ENCODE measurements at places on chromosomes 6 and 20. TPM values are rescaled to one million over a fixed set of nuclear protein-coding genes. Genes with fewer than 3 reads are reported as not detected.

- ATAC-seq: no peak
Measured at GRCh38 chr6:148927586-148927985, 180.8 kb downstream of the UST start.

DNA sequence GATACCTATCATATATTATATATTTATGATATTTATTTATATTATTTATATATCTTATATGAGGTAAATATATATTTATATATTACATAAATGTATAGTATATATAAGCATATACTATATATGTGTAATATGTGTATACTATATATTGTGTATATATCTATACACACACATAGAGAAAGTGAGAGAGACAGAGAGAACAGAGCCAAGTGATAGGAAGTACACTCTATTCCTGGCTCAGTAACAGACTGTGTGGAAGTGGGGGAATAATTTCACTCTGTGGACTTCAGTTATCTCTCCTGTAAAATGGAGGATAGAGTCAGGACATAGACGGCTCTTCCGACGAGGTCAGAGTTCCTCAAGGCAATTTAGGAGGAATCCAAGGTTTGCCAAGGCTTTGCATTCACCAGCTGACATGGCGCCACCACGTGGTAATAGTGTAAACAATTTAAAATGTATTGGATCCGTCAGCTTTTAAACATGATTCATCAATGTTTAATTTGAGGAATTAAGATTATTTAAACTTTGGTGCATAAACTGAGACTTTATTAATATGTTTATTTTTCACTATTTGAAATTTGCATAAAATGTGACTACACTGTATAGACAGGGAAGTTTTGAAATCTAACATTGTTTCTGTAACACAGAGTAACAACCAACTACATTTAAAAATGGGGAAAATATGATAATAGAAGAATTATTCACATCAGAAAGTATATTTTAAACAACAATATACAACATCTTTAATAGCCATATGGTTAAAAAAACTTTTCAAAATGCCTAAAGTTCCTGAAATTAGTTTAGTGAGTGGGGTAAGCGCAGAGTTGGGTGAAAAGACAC is 75.4 kb upstream of the TMEM244 start:
- peak; percentile 49 for ATAC-seq

GRCh38 chr6:139944976-139945375 is 570.5 kb upstream of the CITED2 start:
- ATAC-seq: no peak

DNA sequence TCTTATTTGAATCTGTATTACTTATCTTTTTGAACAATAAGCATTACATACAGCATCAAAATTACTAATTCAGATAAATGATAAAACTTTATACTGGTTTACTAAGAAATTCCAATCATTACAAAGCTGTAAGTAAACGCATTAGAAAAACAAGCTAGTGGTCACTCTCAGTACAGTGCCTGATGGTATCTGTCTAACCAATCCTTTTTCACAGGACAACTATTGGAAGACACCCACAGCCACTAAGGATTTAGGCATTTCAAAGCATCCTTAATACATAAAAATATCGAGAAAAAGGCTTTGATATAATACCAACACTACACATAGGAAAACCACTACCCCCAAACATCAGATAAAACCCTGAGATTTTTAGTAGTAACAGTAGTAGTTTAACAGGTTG is 2.6 kb downstream of the CD164 start:
- no peak for ATAC-seq

DNA sequence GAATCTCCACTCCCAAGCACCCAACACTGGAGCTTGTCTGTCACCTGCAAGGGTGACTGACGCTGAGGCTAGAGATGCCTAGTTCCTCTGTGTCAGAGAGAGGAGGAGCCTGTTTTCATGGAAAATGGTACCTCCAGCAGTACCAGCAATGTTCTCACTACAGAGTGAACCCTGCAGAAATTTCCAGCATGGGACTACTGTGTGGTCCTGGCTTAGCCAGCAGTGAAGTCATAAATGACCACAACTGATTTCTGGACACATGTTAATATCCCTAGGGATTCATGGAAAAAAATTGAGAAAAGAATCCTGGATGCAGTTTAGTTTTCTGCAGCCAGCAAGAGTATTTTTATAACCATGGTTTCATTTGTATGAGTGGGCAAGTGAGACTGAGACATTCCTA is 468.1 kb downstream of the CD83 start:
- no peak for ATAC-seq

- ATAC-seq: no peak
Measured at GRCh38 chr6:15953152-15953880, 175.6 kb upstream of the MYLIP start.

GRCh38 chr6:42402184-42402583 is 49.5 kb downstream of the TRERF1 start:
- peak; percentile 92 for ATAC-seq

- no peak for ATAC-seq
Measured at GRCh38 chr20:59581993-59582679, 22.2 kb upstream of the PHACTR3 start.

Gene TM9SF4
- total RNA-seq: 47.0 TPM

DNA sequence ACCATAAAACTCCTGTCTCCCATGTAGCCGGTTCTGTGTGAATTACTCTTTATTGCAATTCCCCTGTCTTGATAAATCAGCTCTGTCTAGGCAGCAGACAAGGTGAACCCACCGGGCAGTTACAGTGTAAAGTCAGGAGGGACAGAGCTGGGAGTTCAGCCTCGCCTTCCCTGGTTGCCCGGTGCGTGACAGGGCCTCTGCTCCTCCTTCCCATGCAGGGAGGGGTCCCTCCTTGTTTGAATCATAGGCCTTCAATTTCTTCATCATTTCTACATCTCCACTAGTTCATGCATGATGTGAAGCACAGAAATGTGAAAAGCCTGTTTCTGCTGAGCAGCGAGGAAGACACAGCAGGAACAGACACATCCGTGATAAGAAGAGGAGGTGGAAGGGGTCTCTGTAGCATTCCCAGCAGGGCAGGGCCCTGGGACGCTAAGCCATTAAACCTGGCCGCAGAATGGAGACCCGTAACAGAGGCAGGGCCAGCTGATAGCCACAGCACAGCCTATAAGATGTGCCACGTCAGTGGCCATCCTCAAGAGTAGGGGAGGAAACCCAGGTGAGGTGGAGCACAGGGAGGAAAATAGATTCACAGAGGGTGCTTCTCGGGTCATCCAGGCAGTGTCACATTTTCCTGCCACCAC is 106.7 kb upstream of the CST7 start:
- peak; percentile 21 for ATAC-seq

GRCh38 chr20:5146099-5146668 is 19.4 kb downstream of the CDS2 start:
- no peak for ATAC-seq

Gene DEFB132
- total RNA-seq: not detected

- no peak for ATAC-seq
Measured at GRCh38 chr20:5005326-5005725, 4.0 kb upstream of the SLC23A2 start.

Gene SEC63
- 88.0 TPM for total RNA-seq

Gene VSX1
- not detected for total RNA-seq

- no peak for ATAC-seq
Measured at GRCh38 chr6:168196385-168196860, 117.4 kb upstream of the FRMD1 start.

DNA sequence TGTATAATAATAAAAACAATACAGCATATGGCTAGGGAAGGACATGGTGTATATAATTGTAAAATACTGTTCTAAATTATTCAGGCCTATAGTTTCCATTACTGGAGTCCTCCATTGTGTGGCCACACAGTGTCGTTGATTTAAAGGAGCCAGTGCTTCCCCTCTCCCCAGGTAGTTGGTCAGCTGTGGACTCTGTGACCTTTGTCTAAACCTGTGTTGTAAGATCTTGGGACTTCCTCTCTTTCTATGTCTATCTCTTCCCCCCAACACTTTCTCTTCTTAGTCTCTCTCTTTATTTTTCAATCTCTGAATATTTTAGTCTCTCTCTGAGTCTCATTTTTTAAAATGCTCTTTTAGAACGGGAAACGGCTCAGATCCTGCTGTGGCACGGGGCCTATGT is 35.6 kb downstream of the BRPF3 start:
- ATAC-seq: no peak

DNA sequence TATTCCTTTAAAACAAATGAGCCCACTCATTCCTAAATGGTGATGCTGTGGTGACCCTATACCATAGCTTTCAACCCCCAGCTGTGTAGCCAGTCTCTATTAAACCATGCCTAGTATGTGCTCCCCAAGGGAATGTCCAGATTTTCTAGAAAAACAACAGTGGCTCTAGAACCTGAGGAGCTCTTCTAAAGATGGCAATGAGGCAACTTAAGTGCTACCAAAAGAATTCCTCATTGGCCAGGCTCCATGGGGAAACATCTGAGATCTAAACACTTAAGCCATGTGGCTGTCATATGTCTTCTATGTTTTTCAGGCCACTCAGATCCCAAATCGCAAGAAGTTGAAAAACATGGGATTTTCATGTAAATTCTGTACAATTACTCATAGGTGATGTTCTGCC is 191.0 kb downstream of the TPBG start:
- no peak for ATAC-seq
